ENCODE measurements at places on chromosomes 2 and 18.
A peak's percentile ranks its signal among the peaks of the same experiment; 100 is the strongest.

GRCh38 chr18:7618891-7619442 is 51.9 kb downstream of the PTPRM start:
- no peak for DNase-seq

DNA sequence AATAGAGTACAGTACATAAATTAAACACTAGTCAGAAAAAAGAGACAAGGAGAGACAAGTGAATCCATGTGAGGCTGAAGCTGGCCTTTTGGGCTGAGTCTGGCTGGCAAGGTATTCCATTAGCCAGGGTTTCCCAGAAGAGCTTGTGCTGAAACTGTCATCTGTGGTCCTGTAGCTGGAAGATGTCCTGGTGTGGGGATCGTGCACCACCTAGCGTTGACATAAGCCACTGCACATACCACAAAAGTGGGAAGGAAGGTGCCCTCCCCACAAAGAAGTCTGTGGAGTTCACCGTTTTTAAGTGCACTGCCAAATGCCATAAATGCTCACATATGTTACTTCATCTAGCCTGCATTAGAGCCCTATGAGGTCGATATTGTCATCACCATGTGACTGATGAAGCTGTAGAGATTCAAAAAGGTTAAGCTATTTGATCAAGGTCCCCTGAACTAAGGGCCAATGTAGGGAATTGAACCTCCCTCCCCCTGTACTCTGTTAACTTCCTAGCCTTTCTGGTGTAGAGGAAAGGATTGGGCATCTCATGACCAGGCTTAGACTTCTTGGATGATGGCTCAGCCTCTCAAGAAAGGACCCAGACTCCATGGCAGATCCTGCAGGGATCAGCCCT is 31.9 kb upstream of the GALNT14 start:
- DNase-seq: peak; percentile 10

- no peak for DNase-seq
Observed at GRCh38 chr18:24831871-24832665, 371.6 kb downstream of the HRH4 start.

DNA sequence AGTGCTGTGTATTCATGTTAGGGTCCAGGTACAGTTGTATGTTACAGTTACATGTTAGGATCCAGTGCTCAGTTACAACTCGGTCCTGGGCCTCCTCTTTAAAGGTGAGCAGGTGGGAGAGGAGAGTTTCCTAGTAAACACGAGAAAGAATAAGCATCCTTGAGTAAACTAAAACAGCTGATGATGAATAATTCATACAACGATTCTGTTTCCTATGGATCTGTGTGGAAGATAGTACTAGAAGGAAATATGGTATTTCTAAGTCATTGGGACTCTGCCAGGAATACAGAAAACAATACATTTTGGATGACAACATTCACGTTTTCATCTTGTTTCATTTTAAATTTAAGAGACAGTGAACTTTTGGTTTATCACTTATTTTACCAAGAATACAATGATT is 29.5 kb downstream of the SNTG2 start:
- DNase-seq: no peak

DNA sequence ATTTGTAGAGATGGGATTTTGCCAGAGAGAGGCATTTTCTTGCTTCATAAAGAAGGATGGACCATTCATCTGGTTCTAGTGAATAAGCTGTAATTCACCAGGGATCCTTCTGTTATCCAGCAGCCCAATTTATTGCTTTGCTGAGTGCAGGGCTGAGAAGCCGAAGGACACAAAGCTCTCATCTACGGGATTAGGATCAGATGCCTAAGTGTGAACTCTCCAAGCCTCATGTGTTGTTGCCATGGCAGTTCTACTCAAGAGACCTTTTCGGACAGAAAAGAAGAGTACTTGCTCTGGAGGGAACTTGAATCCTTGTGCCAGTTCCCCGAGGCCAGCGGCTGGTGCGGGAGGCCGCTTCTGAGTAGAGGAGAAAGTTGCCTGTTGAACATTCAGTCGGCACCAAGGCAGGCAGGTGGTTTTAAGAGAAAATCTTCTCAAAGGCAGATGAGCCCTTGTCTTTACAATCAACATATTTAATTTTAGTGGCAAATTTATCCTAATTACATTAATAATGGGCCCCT is 38.4 kb upstream of the MBP start:
- DNase-seq: no peak

DNA sequence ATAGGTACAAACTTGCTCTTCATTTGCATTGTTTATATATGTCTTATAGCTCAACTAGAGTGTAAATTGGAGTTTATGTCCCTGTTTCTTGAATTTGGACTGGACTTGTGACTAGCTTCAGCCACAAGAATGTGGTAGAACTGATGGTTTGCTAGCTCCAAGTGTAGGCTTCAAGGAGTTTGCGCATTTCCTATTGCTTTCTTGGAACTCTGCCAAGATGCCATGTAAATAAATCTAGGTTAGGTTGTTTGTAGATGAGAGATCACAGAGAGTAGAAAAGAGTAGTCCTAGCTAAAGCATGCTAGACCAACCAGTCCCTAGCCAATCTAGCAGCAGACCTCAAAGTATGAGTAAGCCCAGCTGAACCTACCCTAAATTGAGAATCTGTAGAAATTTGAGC is 183.0 kb upstream of the CYP26B1 start:
- DNase-seq: peak; percentile 23

GRCh38 chr18:57837917-57838548 is 34.9 kb upstream of the ATP8B1 start:
- no peak for DNase-seq

DNA sequence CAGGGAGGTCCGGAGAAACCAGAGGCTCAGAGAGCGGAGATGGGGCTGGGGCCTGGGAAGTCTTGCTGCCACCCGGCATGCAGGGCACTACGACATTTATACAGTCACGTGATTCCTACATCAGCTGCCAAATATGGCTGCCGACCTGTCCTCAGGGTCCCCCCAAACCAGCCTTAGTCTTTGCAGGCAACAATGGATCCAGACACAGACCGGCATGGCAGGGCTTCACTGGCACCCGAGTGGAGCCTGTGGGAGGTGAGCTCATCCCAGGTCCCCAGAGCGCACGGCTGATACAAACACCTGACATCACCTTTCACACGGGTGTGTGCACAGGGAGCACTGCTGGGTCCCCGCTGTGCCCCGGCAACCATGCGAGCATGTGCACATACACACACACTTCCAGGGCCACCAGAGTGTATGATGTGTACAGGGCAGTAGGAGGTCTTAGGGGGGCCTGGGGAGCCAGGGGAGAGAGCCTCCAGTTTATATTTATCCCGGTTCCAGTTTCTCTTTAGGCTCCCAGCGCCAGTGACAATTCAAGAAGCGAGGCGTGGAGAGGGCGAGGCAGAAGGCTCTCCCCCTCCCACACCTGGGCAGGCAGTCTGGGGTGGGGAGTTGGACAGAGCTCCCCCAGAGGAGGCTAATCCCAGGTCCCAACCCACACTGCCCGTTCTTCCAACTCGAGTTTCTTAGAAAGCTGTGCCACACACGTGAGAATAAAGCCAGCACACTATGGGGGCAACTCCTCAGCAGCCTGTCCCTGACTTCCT is 2.7 kb downstream of the SEMA4C start:
- no peak for DNase-seq

GRCh38 chr2:103784261-103784660 is 1022.4 kb downstream of the TMEM182 start:
- no peak for DNase-seq

GRCh38 chr2:154370873-154371272 is 327.6 kb upstream of the KCNJ3 start:
- no peak for DNase-seq

DNA sequence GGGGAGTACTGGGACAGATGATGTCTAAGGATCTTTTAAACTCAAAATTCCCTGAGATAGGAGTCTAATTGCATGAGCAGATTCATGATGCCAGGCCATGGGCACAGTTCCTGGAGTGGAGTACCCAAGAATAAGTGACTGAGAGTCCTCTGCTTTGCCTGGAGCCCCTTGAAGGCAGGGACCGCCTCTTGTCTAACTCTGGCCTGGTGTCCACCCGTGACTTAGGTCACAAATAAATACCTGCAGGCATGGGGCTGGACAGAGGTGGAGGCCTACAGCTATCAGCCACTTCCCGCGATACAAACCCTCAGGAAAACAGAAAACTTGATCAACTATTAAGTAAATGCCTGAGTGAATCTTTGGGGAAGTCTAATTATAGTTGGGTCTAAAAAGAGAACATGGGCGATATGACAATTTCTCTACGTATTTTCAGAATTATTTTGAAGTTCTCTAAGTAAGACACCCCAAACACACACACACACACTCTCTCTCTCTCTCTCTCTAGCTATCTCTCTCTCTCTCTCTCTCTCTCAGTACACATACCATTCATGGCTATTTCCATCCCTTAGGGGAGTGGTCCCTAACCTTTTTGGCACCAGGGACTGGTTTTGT is 1.8 kb upstream of the WIPF1 start:
- no peak for DNase-seq

DNA sequence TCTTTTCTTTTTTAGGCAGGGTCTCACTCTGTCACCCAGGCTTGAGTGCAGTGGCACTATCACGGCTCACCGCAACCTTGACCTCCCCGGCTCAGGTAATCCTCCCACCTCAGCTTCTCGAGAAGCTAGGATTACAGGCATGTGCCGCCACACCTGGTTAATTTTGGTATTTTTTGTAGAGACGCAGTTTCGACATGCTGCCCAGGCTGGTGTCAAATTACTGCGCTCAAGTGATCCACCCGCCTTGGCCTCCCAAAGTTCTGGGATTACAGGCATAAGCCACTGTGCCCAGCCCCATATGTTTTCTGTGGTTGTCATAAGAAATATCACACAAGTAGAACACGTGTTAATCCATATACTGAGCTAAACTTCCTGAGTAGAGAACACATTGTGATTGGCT is 14.6 kb downstream of the ENOSF1 start:
- no peak for DNase-seq

DNA sequence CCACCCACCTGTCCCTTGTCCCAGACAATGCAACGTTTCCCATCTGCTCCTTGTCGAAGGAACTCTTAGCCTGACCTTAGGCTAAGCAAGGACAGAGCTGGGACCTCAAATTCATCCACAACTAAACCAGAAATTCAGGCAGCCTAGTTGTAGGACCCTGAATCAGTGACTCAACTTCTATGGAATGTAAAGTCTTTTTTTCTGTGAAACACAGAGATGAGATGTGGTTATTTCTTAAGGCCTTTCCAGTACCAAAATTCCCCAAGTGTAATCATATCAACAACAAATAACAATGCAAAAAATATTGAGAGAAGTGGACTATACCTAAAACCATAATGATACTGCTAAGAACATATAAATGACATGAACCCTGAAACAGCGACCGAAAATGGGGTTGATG is 46.7 kb downstream of the EN1 start:
- DNase-seq: no peak

DNA sequence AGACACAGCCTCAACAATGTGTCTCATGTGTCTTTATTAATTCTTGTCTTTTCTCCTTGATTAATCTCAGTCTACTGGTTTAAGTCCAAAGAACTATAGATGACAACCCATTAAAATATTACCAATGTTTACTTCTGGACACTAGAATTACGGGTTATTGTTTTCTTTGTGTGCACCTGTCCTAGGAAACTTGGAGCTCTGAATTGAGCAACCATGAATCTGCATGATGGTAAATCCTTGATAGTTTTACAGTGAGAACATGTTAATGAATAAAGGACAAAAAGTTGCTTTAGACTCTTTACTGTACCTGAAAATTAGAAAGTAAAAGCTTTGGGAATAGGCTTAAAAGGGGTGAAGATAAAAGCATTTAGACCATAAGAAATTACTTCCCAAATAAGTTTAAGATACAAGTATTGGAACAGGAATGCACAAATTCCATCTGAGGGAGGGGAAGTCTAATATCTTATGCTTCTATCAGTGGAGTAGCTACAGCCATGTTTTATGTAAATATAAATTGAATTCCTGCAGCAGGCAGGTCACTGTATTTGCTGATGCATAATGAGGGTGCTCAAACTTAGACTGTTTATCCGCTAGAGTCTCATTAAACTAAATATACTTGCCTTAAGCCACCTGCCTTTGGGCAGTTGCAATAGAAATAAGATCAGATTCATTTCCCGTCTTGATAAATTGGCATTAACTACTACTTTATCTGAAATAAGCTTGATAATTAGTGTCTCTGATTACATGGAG is 603.7 kb upstream of the GCFC2 start:
- DNase-seq: no peak

GRCh38 chr2:67243919-67244318 is 153.2 kb upstream of the ETAA1 start:
- no peak for DNase-seq

DNA sequence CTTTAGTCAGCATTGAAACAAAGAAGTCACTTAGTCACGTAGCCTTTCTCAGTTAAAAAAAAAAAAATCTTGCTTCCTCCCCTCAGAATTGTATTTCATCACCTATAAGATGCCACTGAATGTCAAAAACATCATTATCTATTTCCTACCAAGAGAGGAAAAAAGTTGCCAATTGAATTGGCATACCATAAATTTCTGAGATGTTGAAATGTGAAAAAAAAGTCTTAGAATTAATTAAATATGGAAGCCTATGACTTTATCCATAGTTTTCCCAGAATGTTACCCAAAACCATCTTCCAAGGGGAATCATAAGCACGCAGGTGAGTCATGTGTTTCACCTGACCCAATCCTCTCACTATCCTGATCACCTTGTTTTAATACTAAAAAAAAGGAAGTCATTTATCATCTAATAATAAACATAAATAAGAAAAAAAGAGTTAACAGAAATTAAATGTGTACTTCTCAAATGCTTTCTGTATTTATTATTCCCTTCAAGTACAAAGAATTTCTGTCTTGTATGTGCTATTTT is 205.7 kb downstream of the TCF4 start:
- DNase-seq: no peak

GRCh38 chr2:127857265-127857808 is 618 bp downstream of the POLR2D start:
- no peak for DNase-seq
